ENCODE measurements at places on chromosomes 1 and 21.

GRCh38 chr1:229408458-229409037 is 25.3 kb downstream of the ACTA1 start:
- peak; percentile 94 for DNase-seq

DNA sequence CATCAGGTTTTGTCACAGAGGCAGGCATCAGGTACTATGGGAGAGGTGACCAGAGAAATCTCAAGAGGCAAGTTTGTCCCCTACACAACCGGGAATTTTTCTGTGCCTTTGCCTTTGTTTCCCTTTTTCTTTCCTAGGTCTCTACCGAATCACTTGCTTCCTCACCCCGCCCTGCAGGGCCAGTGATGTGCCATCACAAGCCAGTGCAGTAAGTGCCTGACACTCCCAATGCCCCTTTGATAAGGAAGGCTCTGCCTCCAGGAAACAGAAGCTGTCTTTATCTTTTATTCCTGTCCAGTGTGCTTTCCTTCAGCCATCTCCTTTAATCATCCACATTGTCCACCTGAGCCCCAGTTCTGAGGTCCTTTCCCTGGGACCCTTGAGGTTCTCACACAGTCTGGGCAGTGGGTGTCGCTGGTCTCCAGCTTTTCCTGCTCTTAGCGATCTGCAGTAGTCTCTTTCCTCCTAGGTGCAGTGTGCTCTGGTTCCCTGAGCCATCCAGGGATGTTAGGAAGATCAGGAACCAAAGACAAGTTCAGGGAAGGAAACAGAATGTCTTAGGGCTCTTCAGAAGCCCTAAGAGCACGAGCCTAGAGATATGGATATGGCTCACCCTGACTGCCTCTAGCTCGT is 36.6 kb downstream of the GJA5 start:
- peak; percentile 94 for DNase-seq

DNA sequence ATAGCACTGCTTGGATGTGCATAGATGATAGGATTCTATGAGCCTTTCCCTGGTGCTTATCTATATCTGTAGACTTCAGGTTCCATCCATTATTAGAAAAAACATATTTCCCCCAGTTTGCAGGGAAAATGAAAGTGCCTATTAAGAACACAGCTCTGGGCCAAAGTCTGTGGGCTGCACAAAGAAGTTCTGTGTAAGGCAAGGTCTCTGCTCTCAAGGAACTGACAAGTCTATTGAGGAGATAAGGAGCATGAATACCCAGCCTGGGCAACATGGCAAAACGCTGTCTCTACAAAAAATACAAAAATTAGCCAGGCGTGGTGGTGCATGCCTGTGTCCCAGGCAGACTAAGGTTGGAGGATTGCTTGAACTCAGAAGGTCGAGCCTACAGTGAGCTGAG is 22.3 kb upstream of the SDE2 start:
- DNase-seq: no peak

GRCh38 chr1:30807318-30808066 is 49.9 kb upstream of the LAPTM5 start:
- no peak for DNase-seq

DNA sequence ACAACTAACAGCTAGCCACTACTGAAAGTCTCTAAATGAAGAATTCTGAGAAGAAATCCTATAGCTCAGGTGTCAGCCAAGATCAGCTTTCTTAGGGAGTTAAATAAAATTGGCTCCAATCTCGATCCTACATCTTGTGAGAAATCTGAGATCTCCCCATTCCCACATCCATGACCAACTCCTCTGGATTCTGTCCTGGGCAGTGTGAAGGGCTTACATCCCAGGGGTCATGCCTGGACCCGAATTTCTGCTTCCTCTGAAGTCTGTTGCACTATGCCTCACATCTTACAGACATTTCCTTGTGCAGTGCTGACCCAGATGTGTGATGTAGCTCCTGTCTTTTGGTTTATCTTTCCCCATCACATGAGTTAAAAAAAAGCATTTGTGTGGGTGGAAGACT is 4.8 kb upstream of the TNN start:
- no peak for DNase-seq

GRCh38 chr1:26553942-26554682 is 24.6 kb downstream of the RPS6KA1 start:
- no peak for DNase-seq

DNA sequence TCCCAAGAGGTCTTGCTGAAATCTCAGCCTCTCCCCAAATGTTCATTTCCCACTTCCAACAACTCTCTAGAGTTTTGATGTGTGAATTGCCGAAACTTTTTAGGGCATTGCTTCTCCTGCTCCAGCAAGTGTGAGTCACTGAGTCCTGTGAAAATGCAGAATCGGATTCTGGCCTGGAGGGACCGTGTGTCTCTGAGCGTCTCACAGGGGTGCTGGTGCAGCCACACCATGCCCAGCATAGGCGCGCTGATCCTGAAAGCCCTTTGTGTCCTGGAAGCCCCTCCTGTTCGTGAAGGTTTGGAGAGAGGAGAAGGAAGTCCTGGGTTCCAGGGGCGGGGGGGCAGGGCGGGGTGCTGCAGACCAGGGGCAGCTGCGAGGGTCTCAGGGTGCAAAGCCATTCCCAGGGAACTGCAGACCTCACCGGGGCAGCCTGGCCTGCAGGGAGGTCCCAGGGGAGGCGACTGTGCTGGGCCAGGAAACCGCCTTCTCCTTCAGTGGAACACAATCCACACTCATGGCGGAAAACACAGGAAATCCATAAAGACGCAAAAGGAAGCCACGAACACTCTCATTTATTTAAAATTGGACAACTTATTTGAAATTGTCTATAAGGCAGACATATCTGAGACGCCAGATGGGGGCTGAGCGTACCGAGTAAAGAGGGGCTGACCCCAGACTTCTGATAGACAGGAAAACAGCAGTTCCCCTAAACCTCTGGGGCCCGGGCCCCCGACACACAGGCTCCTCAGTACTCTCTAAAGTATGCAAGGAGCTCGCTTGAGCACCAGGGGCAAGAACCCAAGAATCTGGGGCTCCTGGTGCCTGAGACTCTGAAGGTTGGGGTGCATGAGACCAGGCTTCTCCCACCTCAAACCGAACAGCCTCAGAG is 43.5 kb upstream of the ADARB1 start:
- no peak for DNase-seq

- DNase-seq: no peak
These were observed 530.8 kb upstream of the BEND5 start for GRCh38 chr1:49307457-49307856.

DNA sequence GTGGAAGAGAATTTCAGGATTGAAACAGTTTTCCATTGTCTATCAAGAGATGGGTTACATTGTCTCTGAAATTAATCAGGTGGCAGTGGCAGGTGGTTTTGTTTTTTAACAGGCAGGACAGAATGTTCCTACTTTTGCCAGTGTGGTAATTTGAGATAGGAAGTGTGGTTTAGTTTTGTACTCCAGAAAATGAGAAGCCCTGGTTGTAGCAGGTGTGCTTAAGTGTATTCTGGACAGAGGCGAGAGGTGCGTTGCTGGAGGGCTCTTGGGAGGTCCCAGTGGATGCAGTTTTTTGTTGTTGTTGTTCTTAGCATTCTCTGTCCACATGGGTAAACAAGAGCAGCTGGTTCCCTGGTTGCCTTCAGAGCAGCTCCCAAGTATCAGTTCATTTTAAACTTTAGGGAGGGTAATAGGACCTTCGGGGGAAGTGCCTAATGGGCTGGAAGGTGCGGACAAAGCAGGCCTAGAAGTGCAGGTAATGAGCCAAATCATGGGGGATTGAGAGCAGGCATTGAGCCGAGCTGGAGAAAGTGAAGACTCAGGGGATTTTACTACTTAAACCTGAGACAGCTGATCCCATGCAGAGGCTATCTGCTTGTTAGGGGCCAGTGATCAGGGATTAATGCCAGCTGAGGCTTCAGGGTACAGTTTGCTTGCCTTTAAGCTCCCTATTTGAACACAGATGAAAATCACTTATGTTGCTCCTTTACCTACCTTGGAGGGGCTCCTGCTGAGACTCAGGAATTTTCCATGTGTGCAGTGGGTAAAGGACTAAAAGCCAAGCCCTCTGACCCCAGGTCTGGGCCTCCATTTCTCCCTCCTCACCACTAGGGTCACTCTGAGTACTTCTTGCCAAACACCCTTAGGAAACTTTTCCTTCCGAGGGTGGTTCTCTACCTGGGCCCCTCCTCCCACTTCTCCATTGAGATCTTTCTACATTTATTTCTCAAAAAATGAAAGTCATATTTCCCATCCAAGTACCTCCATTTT is 6.1 kb downstream of the PFKFB2 start:
- DNase-seq: peak; percentile 63

- peak; percentile 87 for DNase-seq
These were observed 6.1 kb upstream of the CDC73 start for GRCh38 chr1:193115629-193116227.

GRCh38 chr21:15004721-15005370 is 60.0 kb downstream of the NRIP1 start:
- DNase-seq: no peak

GRCh38 chr1:145716641-145717345 is 2.5 kb upstream of the CD160 start:
- DNase-seq: peak; percentile 46

GRCh38 chr1:93206567-93206954 is 26.0 kb downstream of the CCDC18 start:
- DNase-seq: no peak

DNA sequence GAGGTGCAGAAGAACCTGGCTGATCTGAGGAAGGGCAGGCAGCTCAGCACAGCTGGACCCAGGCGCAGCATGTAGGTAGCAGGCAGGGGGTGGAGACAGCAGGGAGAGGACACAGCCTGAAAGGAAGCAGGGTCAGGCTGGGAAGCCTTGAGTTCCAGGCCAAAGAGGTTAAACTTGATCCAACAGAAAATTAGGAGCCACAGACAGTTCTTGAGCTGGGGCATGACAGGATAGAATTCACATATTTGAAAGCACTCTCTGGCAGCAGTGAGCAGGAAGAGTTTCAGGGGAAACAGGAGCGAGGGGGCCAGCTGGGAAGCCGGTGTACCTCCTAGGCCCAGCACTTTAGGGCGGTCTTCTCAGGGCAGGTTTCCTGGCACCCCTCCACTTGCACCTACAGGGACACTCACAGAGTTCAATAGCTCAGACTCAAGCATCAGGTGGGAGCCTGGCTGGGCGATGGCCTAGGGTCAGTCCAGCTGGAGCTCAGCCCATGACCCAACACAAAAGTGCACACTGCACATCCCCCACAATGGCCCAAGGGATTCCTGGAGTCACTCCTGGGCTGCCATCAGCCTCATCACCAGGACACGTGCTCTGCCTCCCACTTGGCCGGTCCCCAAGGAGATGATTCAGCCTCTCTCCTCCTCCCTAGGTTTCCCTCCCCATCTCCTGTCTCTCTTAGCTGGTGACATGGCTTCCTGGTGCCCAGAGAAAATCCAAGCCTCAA is 22.7 kb downstream of the MATN1 start:
- DNase-seq: no peak

Data from mesendoderm (in vitro differentiated cells).